ENCODE measurements at places on chromosomes 6 and 20.

GRCh38 chr6:95629551-95629950, 52.2 kb downstream of the MANEA start:
- DNase-seq = no peak

DNA sequence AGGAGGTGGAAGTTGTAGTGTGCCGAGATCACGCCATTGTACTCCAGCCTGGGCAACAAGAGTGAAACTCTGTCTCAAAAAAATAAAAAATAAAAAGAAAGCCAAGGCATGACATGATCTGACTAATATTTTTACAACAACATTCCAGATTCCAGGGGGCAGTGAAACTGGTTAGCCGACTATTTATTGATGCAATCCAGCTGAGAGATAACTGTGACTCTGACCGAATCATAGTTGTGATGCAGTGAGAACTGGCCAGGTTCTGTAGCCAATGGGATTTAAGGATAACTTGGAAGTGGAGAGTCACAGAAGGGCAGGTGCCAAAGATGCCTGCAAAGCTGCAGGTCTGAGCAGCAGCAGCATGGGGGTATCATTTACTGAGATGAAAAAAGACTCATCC, 82.9 kb upstream of the TSHZ2 start:
- no peak for DNase-seq

- no peak for DNase-seq
These were observed 66.7 kb downstream of the LRRC1 start for GRCh38 chr6:53861518-53861917.

DNA sequence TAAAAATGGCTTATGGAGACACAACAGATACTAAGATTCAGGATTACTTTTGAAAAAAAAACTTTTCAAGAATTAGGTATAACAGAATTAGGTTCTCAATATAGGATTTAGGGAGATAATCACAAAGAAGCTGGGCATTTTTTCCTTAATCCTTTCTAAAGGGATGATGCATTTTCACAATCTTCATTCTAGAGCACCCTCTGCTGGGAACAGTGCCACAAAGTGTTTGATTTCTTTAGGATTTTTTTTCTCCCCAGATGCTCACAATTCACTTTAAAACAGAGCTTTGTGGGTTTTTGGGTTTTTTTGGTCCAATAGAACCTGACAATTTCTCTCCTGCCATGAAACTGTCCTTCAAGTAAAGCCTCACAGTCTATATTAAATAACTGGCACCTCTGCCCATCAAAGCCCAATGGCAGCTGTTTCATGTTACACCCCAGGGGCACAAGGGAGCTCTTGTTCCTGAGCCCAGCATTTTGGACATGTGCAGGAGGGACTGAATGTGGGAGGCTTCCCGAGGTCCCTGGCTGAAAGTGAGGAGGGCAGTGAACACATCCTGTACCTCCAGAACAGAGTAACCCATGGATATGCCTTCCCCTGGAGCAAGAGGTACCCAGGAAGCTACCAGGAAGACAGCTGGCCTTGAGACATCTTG, 39.7 kb downstream of the PREP start:
- no peak for DNase-seq

- DNase-seq = no peak
These were observed 54.1 kb upstream of the BCLAF1 start for GRCh38 chr6:136343700-136344099.

GRCh38 chr6:36054956-36055355, 27.3 kb downstream of the MAPK14 start:
- DNase-seq = no peak

DNA sequence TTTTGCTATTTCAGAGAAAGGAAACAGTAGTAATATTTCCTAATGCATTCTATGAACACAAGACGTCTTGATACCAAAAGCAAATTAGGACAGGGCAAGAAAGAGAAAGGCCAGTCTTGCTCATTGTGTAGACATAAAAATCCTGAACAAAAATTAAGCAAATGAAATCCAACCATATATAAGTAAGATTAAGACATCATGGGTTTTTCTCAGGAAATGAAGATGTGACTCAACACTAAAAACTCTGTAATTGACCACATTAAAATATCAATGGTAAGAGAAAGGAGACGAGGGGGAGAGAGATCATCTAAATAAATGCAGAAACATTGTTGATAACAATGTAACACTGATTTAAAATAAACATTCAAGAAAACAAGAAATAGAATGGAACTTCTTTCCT, 205.4 kb downstream of the SOD2 start:
- no peak for DNase-seq

DNA sequence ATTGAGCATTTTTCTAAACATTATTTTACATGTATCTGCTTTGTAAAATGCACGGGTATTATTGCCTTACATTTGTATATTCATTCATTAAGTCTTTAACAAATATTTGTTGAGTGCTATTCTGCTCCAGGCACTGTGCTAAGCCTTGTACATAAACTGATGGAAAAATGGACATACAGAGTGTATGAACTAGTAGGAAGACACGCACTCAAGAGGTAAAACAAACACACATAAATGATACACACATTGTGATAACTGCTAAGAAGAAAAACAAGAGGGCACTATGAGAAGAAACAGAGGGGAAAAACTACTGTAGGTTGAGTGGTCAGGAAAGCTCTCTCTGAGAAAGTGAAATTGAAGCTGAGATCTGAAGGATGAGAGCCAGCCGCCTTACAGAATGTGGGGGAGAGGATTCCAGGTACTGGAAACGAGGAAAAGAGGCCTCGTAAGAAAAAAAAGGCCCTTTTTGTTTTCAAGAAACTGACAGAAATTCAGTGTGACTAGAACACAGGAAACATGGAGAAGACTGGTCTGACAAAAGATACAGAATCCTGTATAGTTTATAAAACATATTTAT, 117.5 kb downstream of the EYA4 start:
- no peak for DNase-seq

DNA sequence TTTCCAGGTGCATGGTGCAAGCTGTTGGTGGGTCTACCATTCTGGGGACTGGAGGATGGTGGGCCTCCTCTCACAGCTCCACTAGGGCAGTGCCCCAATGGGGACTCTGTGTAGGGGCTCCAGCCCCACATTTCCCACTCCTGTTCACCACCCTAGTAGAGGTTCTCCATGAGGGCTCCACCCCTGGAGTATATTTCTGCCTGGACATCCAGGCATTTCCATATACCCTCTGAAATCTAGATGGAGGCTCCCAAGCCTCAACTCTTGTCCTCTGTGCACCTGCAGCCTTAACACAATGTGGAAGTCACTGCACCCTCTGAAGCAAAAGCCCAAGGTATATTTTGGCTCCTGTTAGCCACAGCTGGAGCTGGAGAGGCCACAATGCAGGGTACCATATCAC, 393.5 kb downstream of the RNGTT start:
- no peak for DNase-seq

DNA sequence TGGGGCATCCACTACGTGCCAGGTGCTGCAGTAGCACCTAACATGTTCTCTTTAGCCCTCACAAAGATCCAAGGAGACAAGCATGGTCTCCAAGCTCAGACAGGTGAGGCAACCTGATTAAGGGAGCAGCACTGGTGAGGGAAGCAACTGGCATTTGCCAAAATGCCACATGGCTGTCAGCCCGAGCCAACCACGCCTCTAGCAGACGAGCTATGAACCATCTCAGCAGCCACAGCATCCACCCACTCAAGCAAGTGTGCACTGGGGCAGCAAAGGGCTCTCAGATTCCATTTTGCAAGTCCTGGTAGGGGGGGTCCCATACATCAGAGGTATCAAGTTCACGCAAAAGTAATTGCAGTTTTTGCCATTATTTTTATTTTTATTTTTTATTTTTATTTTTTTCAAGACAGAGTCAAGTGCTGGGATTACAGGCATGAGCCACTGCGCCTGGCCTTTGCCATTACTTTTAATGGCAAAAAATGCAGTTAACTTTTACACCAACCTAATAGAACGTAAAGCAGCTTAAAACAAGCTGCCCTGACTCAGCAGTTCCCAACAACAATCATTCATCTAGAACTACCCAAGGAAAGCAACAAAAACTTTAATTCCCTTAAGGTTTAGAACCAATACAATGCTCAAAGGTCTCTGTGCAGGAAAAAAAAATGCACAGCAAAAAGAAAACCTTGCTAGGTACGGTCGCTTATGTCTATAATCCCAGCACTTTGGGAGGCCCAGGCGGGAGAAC, 36.3 kb upstream of the SPDEF start:
- no peak for DNase-seq

GRCh38 chr6:31175971-31176370, 5.5 kb upstream of the POU5F1 start:
- no peak for DNase-seq

GRCh38 chr6:34370361-34370760, 22.1 kb downstream of the NUDT3 start:
- DNase-seq = no peak

- DNase-seq = no peak
These were observed at the start of gene GHRH for GRCh38 chr20:37261714-37262113. Gene GHRH, minus strand, starts transcription at chr20:37261814. Its CDS starts 4,925 bp downstream, at chr20:37256889.

DNA sequence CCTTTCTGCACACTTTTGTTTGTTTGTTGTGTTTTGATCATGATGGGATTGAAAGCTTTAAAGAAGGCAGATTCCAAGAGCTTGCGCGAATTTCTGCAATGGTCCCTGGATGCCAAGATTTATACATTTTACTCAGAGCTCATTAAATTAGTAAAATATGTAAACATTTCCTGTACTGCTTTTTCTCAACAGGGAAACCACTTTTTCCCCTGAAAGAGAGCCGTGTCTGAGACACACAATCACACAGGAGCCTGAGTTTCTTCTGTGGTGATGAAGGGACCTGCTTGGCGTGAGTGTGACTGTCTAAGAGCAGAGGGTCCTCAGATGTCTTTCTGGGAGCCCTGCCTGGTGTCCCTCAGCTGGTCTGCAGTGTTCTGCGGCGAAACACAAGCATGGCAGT, 12.1 kb upstream of the TAGAP start:
- DNase-seq = no peak

GRCh38 chr6:25949695-25950094, 12.9 kb upstream of the TRIM38 start:
- no peak for DNase-seq

DNA sequence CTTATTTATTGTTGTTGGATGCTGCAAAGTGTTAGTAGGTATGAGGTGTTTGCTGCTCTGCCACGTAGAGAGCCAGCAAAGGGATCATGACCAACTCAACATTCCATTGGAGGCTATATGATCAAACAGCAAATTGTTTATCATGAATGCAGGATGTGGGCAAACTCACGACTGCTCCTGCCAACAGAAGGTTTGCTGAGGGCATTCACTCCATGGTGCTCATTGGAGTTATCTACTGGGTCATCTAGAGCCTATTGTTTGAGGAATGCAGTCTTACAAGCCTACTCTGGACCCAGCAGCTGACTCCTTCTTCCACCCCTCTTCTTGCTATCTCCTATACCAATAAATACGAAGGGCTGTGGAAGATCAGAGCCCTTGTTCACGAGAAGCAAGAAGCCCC, 12.1 kb downstream of the MICB start:
- DNase-seq = no peak

DNA sequence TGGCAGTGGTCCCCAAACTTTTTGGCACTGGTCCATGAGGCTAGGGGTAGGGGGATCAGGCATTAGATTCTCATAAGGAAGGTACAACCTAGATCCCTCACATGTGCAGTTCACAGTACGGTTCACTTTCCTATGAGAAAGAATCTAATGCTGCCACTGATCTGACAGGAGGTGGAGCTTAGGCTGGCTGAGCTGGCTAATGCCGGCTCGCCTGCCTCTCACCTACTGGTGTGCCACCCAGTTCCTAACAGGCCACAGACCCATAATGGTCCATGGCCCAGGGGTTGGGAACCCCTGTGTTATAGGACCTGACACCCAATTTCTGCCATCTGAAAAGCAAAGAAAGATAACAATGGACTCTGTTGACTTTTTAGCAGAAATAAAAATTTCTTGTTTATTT, 199.6 kb downstream of the GMPR start:
- DNase-seq = no peak

DNA sequence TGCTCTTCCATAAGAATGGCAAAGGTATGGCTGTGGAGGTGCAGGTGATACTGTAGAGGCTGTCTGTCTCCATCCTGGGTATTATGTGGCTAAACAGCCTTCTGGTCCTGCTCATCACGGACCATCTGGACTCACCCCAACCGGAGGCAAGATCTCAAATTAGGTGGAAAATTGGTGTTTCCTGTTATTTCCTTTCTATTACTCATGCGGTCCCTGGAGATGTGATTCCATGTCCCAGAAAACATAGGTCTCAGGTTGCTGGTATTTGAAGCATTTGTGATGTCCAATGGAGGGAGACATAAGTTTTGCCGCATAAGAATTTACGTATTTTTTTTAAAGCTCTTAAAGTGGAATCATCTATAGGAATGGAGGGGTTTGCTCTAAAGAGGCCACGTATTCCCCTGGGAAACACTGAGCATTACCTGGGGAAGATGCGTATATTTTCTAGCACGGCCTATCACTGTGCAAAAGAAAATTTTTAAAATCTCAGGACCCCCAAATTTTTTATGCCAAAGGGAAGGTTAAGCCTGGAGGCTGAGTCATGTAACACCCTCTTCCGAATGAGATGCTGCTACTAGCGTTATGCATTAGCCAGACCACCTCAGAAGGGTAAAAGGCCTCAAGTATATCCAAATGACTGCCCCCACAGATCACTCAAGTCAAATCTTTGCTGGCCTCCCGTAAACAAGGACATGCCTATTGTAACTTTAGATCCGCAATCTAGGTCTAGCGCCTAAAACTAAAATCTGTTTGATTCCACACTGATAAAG, 22.4 kb upstream of the PBOV1 start:
- DNase-seq = no peak

DNA sequence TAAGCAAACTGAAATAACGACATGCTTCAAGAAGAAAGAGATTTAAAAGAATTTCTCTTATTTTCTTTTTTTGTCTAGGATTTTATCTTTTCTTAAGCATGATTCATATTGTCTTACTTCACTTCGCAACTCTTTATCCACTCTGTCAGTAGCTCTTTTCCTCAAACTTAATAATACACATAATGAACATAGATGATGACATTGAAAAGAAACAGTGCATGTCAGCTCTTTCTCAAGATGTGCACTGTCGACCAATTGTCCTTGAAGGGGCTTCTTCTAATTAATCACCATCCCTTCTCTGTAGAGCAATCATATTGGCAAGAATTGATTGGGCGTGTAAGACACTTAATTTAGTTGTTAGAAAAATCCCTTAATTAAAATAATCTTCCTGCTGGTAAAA, 356.5 kb downstream of the EYS start:
- DNase-seq = no peak

- no peak for DNase-seq
These were observed 6.9 kb downstream of the MANBAL start for GRCh38 chr20:37296371-37296770.

DNA sequence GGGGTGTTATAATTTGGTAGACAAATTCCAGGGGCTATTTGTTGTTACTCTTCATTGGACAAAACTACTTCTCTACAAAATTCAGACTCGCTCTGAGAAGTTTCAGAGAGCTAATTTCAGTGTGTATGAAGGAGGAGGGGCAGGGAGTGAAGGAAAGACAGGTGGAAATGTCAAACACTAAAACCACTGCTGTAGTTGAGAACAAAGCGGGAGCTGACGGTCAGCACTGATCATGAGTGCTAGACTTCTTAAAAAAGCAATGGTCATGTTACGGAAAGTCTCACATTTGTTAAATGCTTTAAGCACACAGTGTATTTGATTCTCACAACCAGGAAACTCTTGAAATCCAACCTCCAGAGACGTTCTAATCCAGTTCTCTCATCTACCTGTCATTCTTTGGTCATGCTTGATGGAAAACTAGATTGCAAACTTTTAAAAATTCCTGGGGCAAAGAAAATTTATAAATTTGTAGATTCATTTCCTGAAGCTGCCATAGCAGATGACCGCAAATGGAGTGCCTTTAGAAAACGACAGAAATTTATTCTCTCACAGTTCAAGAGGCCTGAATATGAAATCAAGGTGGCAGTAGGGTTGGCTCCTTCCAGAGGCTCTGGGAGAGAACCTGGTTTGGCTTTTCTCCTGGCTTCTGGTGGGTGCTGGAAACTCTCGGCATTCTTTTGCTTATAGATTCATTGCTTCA, 100.7 kb upstream of the CARMIL1 start:
- no peak for DNase-seq
